ENCODE measurements at places on chromosomes 1 and 21.

- no peak for DNase-seq
- H3K4me1 ChIP-seq, result peaks cover 15% of the 10 kb centered on the region
- H3K4me3 ChIP-seq, result no peak overlapping the region
- no peak overlapping the region for H3K27ac ChIP-seq
- no peaks in the 10 kb centered on the region for H3K36me3 ChIP-seq
Measured at GRCh38 chr1:99540744-99541143, 105.2 kb upstream of the PALMD start.

DNA sequence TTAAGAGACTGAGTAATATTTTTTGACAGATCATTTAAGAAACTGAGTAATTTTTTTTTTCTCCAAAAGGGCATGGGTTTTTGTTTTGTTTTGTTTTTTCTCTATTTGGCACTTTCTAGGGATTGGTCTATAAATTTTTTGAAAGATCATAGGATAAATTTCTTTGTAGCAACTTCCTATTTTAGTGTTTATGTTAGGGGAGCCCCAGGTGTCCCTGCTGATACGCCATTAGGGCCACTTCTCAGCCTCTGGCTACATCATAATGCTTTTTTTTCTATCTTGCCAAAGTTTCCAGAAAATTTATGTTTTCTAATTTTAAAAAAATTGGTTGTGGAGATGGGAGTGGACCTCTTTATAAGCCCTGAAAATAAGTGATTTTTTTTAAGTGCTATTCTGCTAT, 2.6 kb downstream of the GABPA start:
- no peak overlapping the region for H3K4me3 ChIP-seq
- no peak for DNase-seq
- H3K36me3 ChIP-seq, result no peaks in the 10 kb centered on the region
- no peaks in the 10 kb centered on the region for H3K27me3 ChIP-seq

GRCh38 chr1:233183226-233184020, 112.1 kb downstream of the PCNX2 start:
- no peaks in the 10 kb centered on the region for H3K27me3 ChIP-seq
- DNase-seq, result no peak
- H3K27ac ChIP-seq, result no peak overlapping the region
- no peaks in the 10 kb centered on the region for H3K4me1 ChIP-seq
- H3K4me3 ChIP-seq, result no peak overlapping the region

GRCh38 chr1:23980728-23981070, 572 bp upstream of the SRSF10 start:
- H3K36me3 ChIP-seq, result no peaks in the 10 kb centered on the region
- peak overlapping the region; percentile 98 for H3K27ac ChIP-seq
- H3K4me3 ChIP-seq, result peak overlapping the region; percentile 93
- DNase-seq, result peak; percentile 22
- no peaks in the 10 kb centered on the region for H3K27me3 ChIP-seq
- peaks cover 53% of the 10 kb centered on the region for H3K4me1 ChIP-seq

DNA sequence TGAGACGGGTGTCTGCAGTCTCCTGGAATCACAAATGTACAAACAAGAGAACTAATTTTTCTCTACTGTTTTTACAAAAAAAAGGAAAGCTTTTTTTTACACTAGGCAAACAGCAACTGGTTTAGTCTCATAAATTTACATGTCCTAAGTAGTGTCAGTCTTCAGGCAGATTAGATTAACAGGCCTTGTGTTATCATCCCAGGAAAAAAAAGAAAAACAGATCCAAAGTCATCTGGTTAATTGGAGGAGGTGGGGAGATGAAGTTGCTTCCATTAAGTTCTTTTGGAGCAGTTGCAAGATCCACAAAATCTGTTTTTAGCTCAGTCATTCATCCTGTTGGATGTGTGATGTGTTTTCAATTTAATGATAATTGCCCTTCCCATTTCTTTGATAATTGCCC, 363.5 kb upstream of the ADGRL2 start:
- H3K4me1 ChIP-seq, result no peaks in the 10 kb centered on the region
- no peaks in the 10 kb centered on the region for H3K27me3 ChIP-seq
- no peak for DNase-seq
- no peaks in the 10 kb centered on the region for H3K36me3 ChIP-seq
- no peak overlapping the region for H3K4me3 ChIP-seq
- no peak overlapping the region for H3K27ac ChIP-seq

GRCh38 chr1:6008084-6008415, 15.8 kb upstream of the NPHP4 start:
- no peak overlapping the region for H3K27ac ChIP-seq
- H3K4me3 ChIP-seq, result no peak overlapping the region
- H3K4me1 ChIP-seq, result no peaks in the 10 kb centered on the region
- H3K36me3 ChIP-seq, result no peaks in the 10 kb centered on the region
- no peaks in the 10 kb centered on the region for H3K27me3 ChIP-seq
- DNase-seq, result no peak

- H3K27me3 ChIP-seq, result no peaks in the 10 kb centered on the region
- no peak overlapping the region for H3K4me3 ChIP-seq
- no peak for DNase-seq
Measured at GRCh38 chr1:215599418-215600074, 32.4 kb downstream of the KCTD3 start.

DNA sequence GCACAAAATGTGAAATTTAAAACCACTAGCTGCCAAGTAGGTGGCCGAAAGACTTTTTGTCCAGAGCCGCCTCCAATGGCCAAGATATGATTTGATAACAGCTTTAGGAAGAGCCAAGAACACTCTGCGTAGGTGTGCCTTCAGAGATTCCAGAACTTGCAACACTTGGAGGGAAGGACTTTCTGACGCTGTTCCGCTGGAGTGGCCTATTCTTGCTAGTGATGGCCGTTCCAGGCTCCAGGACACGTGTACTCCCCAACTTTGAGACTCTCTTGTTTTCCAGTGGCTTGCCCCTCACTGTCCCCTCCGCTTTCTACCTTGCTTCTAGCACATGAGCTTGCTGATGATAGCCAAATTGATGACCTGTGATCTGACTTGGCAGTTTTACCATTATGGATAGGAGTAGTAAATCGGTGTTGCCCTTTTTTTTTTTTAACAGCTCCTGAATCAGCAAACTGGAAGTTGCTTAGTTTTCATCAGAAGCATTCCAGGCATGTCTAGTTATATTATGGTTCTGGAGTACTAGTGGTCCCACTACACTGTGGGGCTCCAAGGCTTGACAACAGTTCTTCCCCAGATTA, 1.0 kb downstream of the PRDX6 start:
- DNase-seq, result no peak
- peak overlapping the region; percentile 81 for H3K4me3 ChIP-seq
- H3K36me3 ChIP-seq, result peaks cover 7% of the 10 kb centered on the region
- H3K27me3 ChIP-seq, result no peaks in the 10 kb centered on the region

GRCh38 chr1:13823126-13823880, 123.3 kb downstream of the PRDM2 start:
- H3K4me1 ChIP-seq, result no peaks in the 10 kb centered on the region
- H3K27me3 ChIP-seq, result no peaks in the 10 kb centered on the region
- H3K27ac ChIP-seq, result no peak overlapping the region

GRCh38 chr1:182368903-182369302, 22.7 kb downstream of the GLUL start:
- H3K27ac ChIP-seq, result no peak overlapping the region
- DNase-seq, result no peak
- no peak overlapping the region for H3K4me3 ChIP-seq
- no peaks in the 10 kb centered on the region for H3K4me1 ChIP-seq
- no peaks in the 10 kb centered on the region for H3K36me3 ChIP-seq

DNA sequence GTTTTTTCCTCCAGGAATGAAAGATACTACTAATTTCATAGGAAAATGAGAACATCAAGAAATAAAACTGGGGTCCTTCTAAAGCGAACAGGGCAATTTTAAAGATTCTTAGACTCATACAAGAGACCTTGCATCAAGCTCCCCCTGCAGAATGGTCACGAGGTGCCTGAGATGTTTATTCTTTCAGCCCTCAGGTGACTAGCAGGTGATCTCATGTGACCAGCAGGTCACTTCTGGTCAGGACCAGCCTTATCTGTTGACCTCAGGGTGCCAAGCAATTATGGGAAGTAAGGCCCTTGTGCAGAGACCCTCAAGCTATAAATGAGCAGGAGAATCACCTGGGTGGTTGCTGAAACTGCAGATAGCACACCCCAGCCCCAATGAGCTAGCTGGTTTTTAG, 20.6 kb upstream of the TMEM51 start:
- H3K27me3 ChIP-seq, result no peaks in the 10 kb centered on the region
- H3K36me3 ChIP-seq, result no peaks in the 10 kb centered on the region
- no peaks in the 10 kb centered on the region for H3K4me1 ChIP-seq
- no peak overlapping the region for H3K27ac ChIP-seq
- no peak for DNase-seq

DNA sequence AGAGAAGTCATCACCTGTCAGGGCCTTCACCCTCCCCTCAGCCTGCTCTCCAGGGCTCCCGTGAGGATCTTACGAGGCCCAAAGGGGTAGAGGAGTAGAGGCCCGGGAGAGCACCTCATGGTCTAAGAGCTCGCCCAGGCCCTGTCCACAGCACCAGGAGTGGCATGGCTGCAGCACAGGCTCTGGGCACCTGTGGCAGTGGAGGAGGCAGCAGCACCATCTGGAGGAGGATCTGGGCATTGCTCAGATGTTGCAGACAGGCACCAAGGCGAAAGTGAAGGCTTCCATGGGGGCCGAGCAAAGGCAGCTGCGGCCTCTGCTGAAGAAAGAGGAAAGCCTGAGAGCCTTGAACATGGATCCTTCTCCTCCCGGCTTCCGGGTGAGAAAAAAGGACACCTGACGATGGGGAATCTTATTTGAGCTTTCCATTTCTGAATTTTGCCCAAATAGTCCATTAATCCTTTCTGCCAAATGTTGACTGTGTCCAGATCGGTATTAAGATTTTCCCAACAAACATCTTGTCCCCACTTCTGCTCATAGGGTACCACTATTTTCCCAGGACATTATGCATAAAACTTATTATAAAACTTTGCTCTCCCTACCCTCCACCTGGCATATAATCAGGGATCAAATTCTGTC, 604.7 kb downstream of the PTPRC start:
- H3K27ac ChIP-seq, result no peak overlapping the region
- no peaks in the 10 kb centered on the region for H3K27me3 ChIP-seq
- H3K4me3 ChIP-seq, result no peak overlapping the region
- no peak for DNase-seq
- no peaks in the 10 kb centered on the region for H3K4me1 ChIP-seq

- no peak for DNase-seq
- H3K36me3 ChIP-seq, result no peaks in the 10 kb centered on the region
- H3K4me1 ChIP-seq, result no peaks in the 10 kb centered on the region
- no peak overlapping the region for H3K27ac ChIP-seq
Measured at GRCh38 chr1:67824766-67825165, 8.5 kb downstream of the GNG12 start.

- no peak for DNase-seq
- peaks cover 12% of the 10 kb centered on the region for H3K4me1 ChIP-seq
- no peaks in the 10 kb centered on the region for H3K27me3 ChIP-seq
- no peak overlapping the region for H3K4me3 ChIP-seq
- H3K36me3 ChIP-seq, result no peaks in the 10 kb centered on the region
- H3K27ac ChIP-seq, result peak overlapping the region; percentile 80
Measured at GRCh38 chr1:60903591-60903990, 178.8 kb upstream of the NFIA start.

DNA sequence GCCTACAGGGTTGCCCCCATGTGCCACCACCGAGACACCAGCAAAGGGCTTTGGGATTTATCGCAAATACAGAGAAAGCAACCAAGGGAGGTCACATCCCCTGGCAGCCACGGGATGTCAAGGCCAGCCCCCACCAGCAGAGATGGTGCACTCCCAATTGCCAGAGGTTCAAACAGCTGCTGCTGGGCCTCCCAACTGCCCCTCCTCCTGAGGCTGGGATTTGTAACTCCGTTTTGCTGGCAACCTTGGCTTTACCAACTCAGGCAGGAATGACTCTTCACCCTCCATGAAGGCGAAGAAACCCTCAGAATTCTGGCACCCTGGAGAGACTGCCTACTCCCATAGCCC, 11.6 kb downstream of the TMEM53 start:
- H3K4me3 ChIP-seq, result no peak overlapping the region
- peaks cover 5% of the 10 kb centered on the region for H3K4me1 ChIP-seq
- DNase-seq, result no peak
- no peaks in the 10 kb centered on the region for H3K27me3 ChIP-seq
- no peaks in the 10 kb centered on the region for H3K36me3 ChIP-seq
- no peak overlapping the region for H3K27ac ChIP-seq

DNA sequence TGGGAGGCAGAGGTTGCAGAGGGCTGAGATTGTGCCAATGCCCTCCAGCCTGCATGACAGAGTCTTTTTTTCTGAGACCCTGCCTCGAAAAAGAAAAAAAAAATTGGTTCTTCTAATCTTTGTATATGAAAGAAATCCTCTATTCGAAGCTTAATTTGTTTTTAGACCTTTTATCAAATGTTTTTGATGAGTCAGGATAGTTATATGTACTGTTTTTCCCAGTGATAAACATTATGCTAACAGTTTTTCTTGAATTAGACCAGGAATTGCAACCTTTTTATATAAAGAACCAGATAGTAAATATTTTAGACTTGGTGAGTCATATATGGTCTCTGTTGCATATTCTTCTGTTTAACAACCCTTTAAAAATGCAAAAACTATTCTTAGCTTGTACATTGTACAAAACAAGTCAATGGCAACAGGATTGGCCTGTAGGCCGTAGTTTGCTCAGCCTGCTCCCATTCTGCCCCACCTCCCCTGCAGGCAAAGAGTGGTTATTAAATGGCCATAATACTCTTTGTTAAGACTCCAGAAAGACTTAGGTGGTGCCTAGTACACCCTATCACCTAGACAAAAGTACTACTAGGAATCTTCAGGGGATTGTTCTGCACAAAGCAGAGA, 45.2 kb downstream of the LYST start:
- no peak overlapping the region for H3K4me3 ChIP-seq
- no peaks in the 10 kb centered on the region for H3K4me1 ChIP-seq
- no peak for DNase-seq
- H3K36me3 ChIP-seq, result no peaks in the 10 kb centered on the region

- no peaks in the 10 kb centered on the region for H3K36me3 ChIP-seq
- H3K4me3 ChIP-seq, result no peak overlapping the region
- H3K4me1 ChIP-seq, result no peaks in the 10 kb centered on the region
- H3K27me3 ChIP-seq, result no peaks in the 10 kb centered on the region
- H3K27ac ChIP-seq, result no peak overlapping the region
Measured at GRCh38 chr1:5566924-5567323, 425.3 kb downstream of the NPHP4 start.

- H3K27ac ChIP-seq, result no peak overlapping the region
- no peaks in the 10 kb centered on the region for H3K4me1 ChIP-seq
- H3K4me3 ChIP-seq, result no peak overlapping the region
- H3K36me3 ChIP-seq, result no peaks in the 10 kb centered on the region
Measured at GRCh38 chr21:43933199-43933598, 68.2 kb downstream of the AGPAT3 start.
